ENCODE measurements at places on chromosomes 2 and 18.

DNA sequence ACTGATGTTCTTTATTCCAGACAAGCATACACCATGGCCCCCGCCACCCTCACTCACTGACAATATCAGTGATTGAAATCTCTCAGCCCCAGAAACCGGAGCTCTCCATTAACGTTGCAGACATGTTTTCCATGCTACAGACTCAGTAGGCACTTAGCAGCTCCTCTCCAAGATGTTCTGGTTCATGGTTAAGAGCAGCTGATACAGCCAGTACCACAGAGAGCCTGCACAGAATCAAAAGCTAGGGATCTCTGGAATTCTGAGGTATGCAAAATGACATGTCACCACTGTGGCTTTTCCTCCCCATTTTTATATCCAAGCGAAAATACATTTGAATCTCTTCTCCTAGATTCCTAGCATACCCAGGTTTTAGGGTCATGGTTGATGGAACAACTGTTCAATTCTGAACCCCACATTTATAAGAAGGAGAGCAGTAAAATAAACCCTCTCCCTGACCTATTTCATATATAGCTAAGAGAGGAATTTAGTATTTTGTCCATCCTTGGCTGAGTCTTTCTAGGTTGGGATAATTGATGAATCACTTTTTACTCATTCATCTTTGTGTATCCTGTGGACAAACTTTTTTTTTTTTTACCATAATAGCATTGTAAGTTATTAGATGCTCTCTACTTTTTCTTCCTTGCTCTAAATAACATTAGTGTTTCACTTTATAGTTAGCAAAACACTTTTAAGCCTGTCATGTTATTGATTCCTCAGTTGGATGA, 488.4 kb upstream of the PIK3C3 start:
- DNase-seq: no peak

DNA sequence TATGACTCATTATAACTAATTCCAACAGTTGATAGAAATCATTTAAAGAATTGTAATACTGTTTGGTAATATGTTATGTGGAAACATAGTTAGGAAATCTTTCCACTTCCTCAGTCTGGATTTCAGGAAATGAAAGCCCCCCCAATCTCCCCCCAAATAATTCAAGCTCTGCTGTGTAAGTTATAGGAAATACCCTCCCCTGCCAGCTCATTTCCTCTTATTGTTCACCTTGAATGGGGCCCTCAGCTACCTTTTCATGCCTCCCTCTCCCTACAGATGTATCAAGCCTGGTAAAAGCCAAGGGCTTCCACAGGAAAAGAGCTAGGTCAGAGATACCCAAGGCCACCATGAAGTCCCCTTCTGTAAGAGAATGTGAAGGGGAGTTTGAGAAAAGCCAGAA, 155.5 kb downstream of the CNTNAP5 start:
- DNase-seq: no peak

DNA sequence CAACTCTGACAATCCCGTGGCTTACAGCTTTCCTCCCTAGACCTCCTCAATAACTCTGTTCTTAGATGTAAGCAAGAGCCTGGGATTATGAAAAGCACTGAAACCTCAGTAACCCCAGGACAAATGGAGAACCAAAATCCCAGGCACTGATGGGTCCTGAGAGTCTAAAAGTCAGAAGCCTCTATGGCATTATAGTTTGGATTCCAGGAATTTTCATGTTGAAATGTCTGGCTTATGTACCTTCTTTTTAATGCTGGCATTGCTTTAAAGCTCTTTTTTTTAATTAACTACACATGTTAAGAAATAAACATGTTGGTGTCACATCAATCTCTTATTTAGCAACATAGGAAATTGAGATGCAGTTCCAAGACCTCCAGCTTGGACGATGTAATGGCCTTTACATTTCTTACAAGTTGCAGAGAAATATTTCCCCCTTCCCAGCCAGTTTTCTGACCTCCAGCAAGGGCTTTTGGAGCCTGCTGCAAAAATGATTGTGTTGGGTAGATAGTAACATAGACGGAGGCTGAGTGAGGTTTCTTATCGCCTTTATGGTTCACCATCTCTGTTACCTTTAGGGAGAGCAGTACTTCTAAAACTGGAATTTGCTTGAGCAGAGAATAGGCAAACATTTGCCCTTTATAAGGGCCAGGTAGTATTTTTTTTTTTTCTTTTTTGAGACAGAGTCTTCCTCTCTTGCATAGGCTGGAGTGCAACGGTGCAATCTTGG, 84.8 kb upstream of the RASGRP3 start:
- no peak for DNase-seq

- DNase-seq: no peak
Observed at GRCh38 chr2:53569957-53570727, 197.5 kb upstream of the CHAC2 start.
